ENCODE measurements at places on chromosomes 12 and 14.
A peak's percentile ranks its signal among the peaks of the same experiment; 100 is the strongest.

DNA sequence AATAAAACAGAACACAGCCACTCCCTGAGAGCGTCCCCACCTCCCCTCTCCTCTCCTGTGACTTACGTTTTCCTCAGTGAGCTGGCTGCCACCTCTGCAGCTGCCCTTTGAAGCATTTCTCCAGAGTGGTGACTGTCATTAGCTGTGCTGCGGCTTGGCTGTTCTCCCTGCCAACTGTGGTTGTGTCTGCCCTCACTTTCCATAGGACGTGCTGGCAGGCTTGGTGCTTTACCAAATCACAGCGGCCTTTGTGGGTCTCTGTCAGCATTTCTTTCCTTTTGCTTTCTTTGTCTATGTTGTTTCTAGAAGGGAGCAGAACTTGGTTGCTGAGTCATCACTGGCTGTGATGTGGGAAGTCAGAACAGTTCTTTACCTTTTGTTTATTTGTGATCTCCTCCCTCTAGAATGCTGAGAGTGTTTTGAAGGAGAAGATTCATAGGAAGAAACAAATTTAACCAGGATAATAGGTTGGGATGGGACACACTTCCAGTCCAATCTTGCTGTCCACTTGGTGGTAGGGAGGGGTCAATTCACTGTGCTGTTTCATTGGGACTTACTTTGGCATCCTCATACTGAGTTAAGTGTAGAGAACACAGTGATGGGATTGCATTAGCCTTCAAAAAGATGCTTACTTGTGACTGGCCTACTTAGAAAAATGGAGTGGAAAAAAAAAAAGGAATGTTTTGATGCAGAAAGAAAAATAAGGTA lies 88.2 kb downstream of the TMX1 start:
- no peak for DNase-seq

DNA sequence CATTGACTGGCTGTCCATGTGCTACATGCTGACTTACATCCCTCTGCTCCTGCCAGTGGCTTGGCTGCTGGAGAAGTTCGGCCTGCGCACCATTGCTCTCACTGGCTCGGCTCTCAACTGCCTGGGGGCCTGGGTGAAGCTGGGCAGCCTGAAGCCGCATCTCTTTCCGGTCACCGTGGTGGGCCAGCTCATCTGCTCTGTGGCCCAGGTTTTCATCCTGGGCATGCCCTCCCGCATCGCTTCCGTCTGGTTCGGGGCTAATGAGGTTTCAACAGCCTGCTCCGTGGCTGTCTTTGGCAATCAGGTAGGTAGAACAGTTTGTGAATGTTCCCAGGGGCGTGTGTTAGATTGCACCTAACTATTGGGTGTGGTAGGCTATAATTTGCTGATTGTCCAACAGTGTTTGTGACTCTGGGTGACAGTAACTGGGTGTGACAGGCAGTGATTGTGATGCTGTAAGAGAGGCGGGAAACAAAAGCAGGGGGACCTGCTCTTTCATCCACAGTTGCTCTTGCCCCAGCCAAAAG lies 981 bp downstream of the FLVCR2 start:
- DNase-seq = peak; percentile 64

- no peak for DNase-seq
These were observed 225.0 kb upstream of the KITLG start for GRCh38 chr12:88805286-88805685.

GRCh38 chr12:64633940-64634337 lies 23.6 kb downstream of the RASSF3 start:
- no peak for DNase-seq

GRCh38 chr12:31585271-31585670 lies 5.7 kb downstream of the DENND5B start:
- no peak for DNase-seq

DNA sequence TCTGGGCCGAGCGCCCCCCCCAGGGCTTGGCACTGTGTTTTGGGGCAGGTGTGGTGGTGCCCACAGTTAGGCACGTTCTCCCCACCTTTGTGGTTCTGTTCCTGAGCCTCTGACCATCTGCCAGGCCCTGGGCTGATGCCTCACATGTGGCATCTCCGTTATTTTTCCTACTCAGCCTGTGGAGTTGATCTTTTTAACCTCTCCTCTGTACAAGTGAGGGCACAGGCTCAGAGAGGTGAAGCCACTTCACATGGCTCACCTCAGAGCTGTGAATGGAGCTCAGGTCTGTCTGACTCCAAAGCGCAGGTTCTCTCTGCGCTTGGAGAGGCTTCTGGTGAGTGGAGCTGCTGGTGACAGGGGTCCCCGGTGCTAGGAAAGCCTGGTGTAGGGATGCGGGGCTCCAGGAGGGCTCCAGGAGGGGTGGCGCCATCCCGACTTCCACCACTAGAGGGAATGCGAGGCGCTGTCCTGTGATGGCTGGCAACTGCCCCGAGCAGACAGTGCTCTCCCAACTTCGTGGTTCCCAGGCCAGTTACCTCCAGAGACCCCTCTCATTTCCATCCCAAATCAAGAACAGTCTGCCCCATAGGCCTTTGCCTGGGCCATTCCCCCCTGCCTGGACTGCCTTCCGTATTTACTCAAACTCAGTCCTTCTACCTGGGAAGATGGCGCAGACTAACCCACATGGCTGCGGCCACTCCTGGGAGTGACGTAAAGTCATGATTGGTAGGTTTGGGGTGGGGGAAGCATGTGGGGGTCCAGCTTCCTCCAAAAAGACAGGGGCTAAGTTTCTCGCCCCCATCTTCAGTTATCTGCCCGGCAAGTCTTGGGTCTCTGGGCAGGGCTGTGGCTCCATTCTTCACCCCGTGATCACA lies 9.9 kb downstream of the BCL7A start:
- DNase-seq = no peak

DNA sequence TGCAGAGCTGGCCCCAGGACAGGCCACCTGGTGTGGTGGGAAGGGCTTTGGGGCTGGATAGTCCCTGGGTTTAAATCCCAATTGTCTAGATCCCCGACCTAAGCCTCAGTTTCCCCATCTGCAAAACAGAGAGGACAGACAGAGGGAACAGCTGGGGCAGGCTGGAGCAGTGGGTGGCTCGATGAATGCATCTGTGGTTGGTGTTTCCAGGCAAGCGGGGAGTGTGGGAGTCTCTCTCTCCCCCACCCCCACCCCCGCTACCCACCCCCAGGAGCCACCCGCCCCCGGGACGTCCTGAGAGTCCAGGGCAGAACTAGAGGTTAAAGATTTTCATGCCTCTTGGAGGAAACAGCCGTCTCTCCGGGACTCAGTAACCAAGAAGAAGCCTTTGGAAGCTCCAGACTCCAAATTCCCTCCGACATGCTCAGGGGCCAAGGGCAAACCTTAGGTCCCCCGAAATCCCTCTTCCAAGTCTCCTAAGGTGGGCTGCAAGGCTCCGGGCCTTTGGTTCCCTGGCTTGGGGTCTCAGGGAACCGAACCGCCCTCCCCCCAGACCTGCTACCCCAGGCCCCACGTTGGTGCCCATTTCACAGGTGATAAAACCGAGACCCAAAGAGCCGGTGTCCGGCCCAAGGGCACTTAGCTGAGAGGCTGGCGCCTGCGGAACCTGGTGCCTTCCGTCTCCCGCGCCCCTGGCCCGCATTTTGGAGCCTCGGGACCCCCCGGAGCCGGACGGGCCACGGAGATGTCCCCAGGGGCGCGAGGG lies 474 bp downstream of the TRPV4 start:
- DNase-seq = no peak

GRCh38 chr14:73789989-73790581 lies 61.5 kb upstream of the PTGR2 start:
- no peak for DNase-seq

- no peak for DNase-seq
These were observed 108.9 kb downstream of the SSPN start for GRCh38 chr12:26304273-26304672.

DNA sequence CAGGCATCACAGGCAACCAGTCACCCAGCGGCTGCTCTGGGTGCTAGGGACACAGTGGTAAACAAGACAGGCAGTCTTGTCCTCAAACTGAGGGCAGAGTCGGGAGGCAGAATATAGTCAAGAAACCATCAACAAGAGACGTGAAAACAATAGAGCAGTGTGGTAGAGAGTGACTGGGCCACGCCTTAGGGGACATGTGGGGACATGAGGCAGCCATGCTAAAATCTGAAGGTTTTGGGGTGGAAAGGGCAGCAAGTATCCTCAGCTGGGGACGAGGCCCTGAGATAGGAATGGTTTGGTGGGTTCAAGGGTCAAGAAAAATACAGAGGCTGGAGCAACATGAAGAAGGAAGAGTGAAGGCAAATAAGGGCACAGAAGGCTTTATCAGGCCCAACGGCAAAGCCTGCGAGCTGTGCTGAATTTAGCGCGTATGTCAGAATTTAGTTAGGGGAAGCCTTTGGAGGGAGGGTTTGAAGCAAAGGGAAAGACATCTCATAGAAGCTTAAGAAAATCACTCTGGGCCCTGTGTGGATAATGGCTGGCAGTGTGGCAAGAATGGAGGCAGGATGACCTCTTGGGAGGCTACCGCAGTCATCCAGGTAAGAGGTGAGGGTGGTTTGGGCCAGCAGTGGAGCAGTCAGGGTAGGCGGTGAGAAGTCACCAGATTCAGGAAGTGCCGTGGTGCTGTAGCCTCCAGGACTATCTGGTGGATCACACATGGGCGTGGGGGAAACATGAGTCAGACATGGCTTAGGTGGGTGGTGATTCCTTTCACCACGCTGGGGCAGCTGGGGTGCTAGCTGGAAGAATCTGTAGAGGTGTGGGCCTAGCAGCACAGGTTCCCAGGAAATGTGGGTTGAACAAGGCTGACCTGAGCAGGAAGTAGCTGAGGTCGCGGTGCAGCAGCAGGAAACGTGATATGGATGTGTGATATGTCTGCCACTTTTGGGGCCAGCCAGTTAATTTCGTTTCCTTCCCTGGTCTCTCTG lies 3.0 kb downstream of the EVL start:
- DNase-seq = no peak

GRCh38 chr12:33054371-33054770 lies 157.8 kb upstream of the PKP2 start:
- no peak for DNase-seq

DNA sequence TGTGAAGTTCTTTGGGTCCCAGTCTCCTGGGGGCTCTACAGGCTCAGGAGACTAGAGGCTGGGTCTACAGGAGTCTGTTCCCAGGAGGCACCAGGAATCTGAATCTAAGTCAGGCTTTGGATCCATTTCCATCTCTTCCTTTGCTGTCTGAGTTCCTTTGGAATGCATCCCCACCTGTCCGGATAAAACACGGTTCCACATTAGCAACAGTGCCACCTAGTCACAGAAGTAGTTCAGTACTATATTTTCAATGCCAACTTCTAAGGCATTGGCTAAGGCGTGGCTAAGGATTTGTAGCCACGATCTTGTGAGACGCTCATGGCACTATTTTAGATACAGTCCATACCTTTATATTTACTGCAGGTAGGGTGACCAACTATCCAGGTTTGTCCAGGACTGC lies 15.1 kb downstream of the ZC2HC1C start:
- no peak for DNase-seq

GRCh38 chr12:28222081-28222700 lies 31.9 kb downstream of the CCDC91 start:
- DNase-seq = no peak

DNA sequence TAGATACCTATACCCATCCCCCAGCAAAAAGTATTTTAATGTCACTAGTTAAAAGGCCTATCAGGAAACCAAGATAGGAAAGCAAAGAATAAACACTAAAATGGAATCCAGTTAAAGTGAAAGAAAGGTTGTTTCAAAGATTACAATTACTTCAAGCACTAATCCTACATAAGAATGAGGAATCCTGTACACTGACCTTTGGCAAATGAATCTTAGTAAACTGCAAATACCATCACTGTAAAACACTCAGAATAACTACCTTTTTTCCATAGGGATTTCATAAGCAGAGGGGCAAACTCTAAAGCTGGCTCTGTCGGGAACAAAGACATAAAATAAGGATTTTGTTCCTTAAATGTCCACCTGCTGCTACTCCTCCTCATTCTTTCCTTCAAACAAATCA lies 25.9 kb downstream of the CEP83 start:
- no peak for DNase-seq

GRCh38 chr12:94872971-94873733 lies 130.3 kb downstream of the NDUFA12 start:
- no peak for DNase-seq

DNA sequence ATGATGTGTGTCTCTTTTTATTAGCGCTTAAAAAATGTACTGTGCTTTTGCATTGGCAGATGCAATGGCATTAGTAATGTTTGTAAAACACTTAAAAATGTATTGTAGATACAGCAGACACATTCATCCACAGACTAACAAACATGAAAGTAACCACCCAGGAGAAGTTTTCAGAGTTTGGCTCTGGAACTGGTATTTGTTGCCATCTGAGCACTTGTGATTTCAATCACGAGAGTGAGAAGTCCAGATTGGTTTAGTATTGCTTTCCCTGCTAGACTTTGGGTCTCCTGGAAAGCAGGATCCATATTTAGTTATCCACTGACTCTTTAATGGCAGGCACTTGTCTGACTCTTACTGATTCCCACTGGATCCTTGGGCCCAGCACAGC lies 13.2 kb downstream of the RASSF8 start:
- no peak for DNase-seq

GRCh38 chr12:127621366-127621765 lies 645.6 kb upstream of the TMEM132C start:
- no peak for DNase-seq

DNA sequence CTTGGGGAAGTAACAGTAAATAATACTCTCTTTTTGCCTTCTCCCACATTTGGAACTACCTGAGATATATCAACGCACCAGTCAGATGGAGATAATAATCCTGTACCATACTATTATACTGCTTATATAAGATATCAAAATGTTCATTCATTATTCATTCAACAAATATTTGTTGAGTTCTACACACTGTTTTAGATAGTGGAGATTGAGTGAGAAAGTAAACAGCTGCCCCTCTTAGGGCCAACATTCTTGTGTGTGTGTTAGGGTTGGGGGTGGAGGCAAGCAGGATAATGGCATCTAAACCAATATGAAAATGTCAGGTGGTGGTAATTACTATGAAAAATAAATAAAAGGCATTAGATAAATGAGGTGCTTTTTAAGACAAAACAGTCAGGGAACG lies 14.0 kb downstream of the MIS18BP1 start:
- DNase-seq = no peak

DNA sequence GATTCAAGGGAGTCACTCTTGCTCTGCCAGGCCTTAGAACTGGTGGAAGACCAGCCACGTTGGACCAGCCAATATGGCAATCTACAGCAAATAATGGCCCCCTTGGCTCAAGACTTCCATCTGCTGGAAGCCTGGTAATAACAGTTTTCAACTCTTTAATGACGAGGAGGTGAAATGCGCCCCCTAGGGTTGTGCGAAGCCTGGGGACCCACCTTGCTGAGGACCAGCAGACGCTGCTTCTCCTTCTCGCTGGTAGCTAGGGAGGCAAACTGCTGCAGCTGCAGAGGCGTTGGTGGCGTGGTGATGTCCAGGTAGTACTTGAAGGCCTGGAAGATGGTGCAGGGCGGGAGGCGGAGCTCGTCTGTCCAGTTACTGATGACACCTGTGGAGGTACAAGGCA lies 41.5 kb upstream of the FBXO21 start:
- no peak for DNase-seq

- DNase-seq = no peak
These were observed 4.7 kb upstream of the SSH1 start for GRCh38 chr12:108861878-108862587.

DNA sequence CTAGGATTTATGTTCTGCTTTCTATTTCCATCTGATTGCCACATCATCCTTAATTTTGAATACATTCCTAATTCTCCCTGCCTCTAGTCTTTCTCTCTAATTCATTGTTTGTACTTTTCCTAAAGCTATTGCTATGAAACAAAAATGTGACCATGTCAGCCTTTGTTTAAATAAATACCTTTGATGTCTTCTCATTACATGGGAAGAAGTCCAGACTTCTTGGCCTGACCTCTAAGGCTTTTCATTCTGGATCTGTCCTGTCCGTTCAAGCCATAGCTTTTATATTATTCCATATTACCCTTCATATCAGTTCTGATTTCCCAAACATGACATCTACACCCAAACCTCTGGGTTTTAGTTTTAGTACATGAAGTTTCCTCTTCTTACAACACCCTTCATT lies 91.4 kb downstream of the CDK17 start:
- DNase-seq = no peak
